ENCODE measurements at places on chromosomes 5 and 9.

DNA sequence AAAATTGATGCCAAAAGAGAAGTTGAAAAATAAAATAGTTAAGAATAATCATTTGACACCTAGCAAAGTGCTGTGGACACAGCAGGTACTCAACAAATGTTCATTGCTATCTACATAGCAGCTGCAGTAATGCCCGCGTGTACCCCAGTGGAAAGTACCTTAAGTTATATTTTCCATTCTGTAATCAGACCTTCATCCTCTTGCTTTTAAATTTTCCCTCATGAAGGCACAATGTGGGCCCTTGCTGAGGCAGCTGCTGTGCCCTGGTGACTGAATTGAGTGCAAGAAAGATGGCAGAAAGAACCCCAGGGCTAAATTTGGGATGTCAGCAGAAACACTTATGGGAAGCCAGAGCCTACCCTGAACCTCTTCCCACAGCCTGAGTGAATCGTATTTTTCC is 65.9 kb downstream of the CYFIP2 start:
- DNase-seq, result no peak

DNA sequence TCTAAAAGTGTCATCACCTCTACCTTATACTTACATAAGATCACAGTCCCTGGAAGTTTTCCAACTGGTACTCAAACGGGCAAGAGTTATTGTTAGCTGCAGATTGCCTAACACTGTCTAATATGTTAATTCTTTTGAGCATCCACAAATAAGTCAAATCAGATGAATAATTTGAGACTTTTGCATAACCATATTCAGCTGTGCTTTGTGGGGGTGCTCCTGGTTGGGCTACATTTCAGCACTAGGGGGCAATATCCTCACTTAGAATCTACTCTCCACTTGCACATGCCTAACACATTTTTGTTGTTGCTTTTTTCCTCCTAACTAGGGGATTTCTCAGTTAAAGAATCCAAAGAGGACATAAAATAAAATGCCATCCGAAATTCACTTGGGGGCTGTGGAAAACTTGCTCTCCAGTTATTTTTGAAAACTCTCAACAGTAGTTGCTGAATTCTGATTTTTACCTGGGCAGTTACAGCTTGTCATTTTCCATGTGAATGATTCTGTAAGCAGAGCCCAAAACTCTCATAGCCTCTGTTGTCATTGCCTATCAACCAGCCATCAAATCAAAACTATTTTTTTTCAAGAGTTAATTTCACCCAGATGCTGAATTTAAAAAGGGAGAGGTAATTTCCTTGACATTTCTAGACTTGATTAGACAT is 71.5 kb downstream of the TRIM36 start:
- DNase-seq, result no peak

GRCh38 chr5:78637468-78637867 is 11.1 kb downstream of the LHFPL2 start:
- no peak for DNase-seq

DNA sequence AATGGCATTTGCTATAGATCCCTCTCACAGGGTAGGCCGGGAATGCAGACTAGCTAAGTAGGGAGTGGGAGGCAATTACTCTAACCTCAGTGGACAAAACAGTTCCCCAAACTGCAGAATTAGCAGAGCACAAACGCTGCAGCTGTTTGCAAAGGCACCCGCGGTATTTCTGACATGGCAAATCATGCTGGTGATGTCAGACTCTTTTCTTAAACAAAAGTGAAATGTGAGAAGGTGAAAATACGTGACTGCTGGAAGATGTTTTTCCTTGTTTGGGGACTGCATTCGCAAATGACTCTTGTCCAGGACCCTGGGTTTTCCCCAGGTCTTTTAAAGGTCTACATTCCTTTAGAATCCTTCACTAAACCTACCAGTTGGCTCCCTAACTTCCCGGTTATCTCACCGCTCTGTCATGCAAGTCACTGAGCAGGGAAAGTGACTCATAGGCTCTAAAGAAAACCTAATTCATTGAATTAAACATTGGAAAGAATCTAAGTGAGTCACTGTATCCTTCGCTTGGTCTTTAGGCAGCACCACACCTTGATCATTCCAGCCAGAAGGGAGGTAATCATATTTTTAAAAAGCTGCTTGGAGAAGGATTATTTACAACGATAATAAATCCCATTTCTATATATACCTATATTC is 91.5 kb upstream of the DNAH5 start:
- no peak for DNase-seq

GRCh38 chr9:72333197-72333596 is 31.8 kb downstream of the ZFAND5 start:
- no peak for DNase-seq

- DNase-seq, result peak; percentile 30
Measured at GRCh38 chr9:135045264-135045927, 42.1 kb upstream of the OLFM1 start.

DNA sequence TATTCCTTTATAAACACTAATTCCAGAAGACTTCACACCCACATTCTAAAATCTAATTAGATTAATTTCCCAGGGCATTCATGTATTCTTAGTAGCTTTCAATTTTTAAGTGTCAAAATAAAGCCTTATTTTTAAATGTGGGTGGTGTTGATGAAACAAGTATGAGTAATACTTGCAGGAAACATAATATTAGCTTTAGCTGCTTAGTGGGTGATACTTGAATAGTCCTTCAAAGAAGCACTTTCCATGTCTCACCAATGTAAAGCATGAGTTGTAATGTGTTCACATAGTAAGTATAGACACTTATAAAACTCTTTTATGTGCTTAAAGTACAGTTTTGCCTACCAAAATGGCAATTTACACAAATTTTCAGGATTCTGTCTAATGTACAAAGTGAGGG is 6.9 kb downstream of the FNBP1 start:
- DNase-seq, result no peak

DNA sequence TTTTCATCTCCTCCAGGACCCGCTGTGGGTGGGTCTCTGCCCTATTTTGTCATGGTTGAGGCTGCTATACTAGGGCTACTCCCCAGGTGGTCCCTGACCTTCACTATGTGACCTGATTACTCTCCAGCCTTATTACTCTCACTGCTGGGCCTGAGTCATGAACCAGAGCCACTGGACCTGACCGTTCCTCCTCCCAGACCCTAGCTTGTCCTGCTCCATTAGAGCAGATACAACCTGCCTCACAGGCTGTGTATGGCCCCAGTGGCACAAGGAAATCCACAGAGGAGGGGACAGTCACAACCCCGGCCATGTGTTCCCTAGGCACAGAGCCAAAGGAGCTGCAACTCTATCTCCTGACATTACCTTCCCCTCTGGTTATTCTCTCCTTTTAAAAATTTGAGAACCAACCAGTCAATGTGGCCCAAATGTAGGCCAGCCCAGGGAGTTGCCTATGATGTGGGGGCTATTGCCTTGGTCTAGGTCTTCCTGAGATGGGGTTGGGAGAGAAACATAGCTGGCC is 96.0 kb upstream of the FSTL4 start:
- DNase-seq, result no peak

GRCh38 chr5:144191998-144192397 is 21.3 kb downstream of the KCTD16 start:
- DNase-seq, result no peak
